ENCODE measurements at places on chromosomes 11 and 22.

- no peak for DNase-seq
Measured at GRCh38 chr11:82734120-82734479, 436 bp upstream of the FAM181B start.

GRCh38 chr22:48720662-48721394, 1106.8 kb downstream of the BRD1 start:
- no peak for DNase-seq

- no peak for DNase-seq
Measured at GRCh38 chr22:44825310-44826150, 73.2 kb downstream of the ARHGAP8 start.

GRCh38 chr11:111540937-111541253, 375 bp downstream of the LAYN start:
- no peak for DNase-seq

DNA sequence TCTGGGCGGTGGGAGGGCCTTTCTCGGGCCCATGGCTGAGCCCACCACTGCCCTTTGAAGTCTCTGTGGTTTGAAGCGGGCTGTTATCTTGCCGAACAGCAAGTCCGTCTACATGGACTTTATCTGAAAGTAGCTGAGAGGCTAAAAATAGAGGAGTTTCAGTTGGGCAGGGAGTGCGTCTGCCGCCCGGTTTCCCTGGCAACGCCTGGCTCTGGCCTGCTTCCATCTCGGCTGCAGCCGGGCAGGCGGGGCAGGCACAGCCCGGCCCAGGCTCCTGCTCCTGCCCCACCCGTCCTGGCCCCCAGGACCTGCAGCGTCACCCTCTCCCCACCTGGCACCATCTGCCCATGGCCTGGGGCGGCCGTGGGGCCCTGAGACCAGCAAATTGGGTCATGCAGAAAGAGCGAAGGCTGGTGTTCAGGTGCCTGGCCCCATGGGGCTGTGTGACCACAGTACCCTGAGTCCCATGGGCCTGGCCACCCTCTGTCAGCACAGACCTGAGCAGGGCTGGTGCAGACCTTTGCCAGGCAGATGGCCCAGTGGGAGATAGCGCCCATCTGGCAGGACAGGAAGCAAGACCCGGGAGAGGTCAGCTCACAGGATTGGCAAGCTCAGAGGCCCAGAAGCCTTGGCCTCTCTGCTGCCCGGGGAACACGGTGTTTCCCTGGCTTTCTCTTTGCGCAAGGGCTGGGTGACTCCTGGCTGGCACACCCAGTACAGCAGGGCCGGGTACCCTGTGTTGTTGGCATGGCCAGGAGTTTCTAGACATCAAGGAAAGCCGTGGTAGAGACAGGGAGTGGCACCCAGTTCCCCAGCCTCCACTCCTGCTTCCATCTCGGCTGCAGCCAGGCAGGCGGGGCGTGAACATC, 79.1 kb upstream of the KCNQ1OT1 start:
- peak; percentile 18 for DNase-seq

GRCh38 chr22:29517215-29517908, 36.2 kb downstream of the THOC5 start:
- no peak for DNase-seq

DNA sequence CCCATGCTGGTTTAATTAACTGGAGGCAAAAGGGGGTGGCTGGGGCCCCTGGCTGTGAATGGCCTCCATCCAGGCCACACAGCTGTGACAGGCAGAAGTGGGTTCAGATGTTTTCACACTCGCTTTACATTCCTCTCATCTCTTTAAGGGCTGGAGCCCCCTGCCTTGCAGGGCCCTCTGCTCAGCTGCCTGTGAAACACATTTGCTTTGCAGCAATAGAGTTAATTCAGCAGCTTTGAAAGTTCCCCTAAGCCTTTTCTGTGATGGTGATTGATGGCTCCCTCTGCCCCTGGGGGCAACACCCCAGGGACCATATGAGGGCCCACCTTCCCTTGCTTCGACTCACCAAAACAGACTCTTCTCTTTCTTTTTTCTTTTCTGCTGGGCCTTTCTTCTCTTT, 139.3 kb downstream of the FEZ1 start:
- DNase-seq, result no peak

GRCh38 chr22:26589845-26590736, at the start of gene TPST2:
Gene TPST2, minus strand, starts transcription at chr22:26590132. Its CDS starts 48,502 bp downstream, at chr22:26541630.
- DNase-seq, result no peak

DNA sequence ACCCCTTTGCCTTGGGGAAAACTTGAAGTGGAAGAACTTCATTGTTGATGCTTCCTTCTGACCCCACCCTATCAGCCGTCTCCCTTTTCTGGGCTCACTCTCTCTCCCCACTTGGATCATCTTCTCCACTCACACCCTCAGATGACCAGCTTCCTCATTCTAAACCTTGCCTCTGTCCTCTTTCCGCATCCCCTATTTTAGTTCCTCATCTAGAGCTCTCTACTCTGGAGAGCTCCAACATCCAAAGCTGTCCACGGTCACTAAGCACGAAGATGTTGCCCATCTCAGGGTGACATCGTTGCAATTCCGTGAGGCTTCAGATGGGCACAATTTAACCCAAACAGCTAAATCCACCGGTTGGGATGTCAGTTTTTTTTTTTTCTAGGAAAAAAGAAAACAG, 31.6 kb upstream of the ME3 start:
- no peak for DNase-seq

GRCh38 chr22:20581503-20582170, 74.2 kb downstream of the MED15 start:
- DNase-seq, result no peak

- no peak for DNase-seq
Measured at GRCh38 chr11:42301777-42302176, 842.3 kb upstream of the LRRC4C start.

DNA sequence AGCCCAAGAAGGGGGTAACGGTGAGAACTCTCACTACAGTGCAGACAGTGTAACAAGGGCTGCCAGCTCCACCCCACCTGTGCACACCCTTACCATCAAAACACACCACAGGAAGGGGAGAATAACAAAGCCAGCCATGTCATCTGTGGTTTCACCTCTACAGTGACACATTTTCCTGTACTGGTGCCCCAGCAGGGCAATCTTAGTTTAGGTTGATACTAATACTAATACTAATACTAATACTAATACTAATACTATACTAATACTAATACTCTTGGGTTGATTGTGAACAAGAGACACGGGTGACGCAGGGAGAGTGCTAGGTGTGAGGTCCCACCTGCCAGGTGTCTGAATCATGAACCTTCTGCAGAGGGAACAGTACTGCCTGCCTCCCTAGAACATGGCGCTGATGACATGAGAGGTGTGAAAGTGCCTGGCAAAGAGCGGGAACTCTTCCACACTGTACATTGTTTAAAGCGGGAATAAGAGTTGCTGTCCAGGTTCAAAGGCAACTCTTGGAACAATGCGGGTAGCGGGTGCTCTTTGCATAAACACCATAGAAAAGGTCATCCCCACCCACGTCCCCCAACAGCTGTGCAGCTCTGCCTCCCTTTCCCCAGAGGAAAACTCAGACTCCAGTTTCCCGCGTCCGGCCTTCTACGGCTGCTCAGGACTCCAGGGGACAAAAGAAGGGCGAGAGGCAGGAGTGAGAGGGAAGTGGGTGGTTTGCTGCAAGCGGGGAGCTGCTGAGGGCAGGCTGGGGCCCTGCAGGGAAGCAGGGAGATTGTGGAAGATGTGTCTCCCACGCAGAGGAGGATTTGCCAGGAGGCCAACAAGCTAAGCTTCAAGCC, 25.0 kb upstream of the TMPRSS4 start:
- DNase-seq, result no peak

- no peak for DNase-seq
Measured at GRCh38 chr22:30004694-30005093, 75.6 kb upstream of the HORMAD2 start.

GRCh38 chr11:23143022-23143421, 282.7 kb upstream of the CCDC179 start:
- DNase-seq, result no peak

DNA sequence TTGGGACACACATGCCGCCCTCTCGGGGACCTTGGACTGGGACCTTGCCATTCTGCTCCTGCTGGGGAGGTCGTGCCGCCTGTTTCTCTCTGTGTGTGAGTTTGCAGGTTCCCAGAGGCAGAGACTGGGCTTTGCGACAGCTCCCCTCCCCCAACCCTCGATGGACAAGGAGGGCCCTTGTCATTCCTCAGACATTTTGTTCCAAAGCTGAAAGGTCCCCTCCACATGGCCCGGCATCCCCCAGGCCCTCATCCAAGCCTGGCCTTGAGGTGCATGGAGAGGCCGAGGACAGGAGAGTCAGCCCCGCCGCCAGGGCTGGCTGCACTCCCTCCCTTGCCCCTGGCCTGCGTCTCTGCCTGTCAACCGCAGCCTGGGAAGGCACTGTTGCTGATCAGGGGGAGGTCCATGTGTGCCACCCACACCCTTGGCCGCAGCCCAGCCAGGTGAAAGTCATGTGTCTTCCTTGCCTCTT, 25.6 kb downstream of the FADS2 start:
- DNase-seq, result no peak

GRCh38 chr22:43530349-43531201, 118.8 kb downstream of the MPPED1 start:
- no peak for DNase-seq

DNA sequence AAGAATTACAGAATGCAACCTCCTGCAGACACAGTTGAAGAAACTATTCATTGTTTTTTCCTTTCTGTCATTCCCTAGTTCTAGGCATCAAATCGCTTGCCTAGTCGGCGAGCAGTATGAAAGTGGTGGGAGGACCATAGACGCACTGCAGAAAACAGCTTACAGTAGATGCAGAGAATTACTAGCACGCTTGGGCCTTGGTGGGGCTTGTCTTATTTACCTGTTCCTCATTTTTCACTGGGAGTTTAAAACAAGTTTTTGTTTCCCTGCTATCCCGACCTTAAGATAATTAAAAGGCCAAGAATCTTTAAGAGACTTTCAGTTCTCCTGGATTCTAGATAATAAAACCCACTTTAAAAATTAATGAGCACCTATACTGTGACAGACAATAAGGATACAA, 713 bp upstream of the ARL14EP start:
- DNase-seq, result no peak

DNA sequence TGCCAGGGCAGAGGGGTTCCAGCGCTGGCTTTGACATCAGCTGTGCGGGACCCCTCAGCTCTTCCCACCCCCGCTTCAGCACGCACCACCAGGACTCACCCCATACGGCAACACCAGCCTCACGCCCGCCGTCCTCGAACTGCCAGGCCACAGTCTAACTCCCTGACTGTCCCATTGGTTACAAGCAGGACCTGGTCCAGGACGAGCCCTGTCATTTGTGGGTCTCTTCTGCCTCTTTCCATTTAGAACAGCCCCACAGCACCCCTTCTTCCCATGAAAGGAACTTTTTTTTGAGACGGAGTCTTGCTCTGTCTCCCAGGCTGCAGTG, 81.7 kb downstream of the PHF21B start:
- no peak for DNase-seq

DNA sequence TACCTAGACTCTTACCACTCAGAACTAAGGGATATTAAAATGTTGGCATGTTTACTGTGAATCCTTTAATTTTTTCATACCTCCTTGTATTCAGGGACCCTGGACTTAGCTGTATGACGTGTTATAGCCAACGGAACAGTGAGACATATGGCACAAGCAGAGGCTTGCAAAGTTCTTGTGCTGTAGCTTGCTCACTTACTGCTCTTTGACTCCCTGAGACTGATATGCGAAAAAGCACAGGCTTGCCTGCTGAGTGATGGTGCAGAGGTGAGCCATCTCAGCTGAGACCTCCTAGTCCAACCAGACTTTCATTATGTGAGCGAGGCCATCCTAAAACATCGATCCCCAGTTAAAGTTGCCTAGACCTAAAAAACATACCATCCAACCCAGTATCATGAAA, 811.0 kb downstream of the METTL15 start:
- no peak for DNase-seq

DNA sequence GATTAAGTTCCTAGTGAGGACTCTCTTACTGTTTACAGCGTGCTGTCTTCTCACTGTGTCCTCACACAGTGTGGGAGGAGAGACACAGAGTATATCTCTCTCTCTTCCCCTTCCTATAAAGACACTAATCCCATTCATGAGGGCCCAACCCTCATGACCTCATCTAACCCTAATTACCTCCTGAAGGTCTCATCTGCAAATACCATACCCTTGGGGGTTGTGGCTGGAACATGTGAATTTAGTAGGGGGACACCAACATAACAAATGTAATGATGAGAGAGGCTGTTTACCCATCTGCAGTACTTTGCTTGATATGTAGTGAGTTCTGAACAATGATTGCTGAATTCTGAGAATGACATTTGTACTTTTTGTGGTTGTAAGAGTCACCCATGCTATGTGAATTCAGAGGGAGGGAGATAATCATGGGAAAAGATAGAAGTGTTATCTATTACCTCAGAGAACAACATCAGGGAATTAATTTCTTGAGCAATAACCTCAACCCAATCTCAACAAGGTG, 4.9 kb upstream of the OR52W1 start:
- no peak for DNase-seq

DNA sequence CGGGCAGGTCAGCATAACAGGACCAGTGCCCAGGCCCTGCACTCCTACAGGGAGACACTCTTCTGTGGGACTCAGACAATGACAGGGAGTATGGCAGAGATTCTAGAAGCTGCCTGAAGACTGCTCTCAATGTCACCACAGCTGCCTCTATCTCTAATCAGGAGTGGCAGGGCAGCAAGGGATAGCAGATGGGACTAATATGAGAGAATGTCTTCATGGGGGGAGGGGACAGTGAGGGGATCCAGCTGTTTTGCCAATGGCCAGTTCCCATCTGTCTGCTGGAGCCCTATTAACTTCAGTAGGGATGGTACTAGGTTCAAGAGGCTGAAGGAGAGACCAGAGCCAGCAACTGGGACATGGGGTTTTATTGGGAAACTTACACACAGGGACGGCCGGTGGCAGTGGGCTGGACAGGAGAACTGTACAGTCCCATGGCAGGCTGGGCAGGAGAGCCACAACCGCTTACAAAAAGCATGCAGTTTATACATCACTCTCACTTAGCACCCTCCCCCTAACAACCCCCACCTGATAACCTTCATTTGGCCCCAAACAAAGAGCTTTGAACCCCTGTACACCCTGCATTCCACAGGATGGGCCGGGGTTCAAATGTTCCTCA, 2.5 kb upstream of the CD82 start:
- no peak for DNase-seq

All from non-pigmented ciliary epithelial cell (primary cell).